ENCODE measurements at places on chromosomes 12 and 14.

- DNase-seq = no peak
These were observed 157.9 kb upstream of the FKBP4 start for GRCh38 chr12:2636741-2637340.

GRCh38 chr14:36054353-36055051, 122.0 kb downstream of the PTCSC3 start:
- no peak for DNase-seq

DNA sequence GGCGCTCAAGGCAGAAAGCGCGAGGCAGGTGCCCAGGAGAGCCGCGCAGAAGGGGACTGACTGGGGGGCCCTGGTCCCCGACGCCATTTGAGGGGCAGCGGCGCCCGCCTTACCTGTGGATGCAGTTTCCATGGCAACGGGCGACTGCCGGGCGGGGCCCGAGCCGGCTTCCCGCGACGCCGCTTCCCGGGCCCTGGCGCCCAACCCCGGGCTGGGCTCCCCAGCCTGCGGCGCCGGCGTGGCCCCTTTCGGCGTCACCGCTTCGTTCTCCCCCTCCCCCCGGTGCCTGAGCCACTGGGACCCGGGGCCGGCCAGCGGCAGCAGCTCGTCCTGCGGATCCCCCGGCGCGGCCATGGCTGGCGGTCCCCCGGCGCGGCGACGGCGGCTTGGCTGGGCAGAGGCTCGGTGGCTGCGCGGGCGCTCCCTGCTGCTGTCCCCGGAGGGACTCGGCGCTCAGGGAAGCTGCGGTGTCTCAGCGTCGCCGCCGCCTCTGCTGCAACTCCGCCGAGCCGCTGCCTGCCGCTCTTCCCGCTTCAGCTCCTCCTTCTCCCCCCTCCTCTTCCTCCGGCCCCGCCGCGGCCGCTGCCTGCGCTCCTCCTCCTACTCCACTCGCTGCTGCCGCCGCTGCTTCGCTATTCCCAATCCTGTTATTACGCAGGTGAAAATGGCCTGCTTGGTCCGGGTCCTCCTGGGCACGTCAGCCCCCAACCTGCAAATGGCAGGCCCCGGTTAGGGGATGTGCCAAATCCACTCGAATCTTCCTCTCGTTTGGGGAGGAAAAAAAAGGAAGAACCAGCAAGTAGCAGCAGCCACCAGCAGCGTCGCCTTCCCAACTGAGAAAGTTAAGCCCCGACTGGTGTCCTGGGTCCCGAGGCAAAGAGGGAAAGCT, at the start of gene RTN1:
Gene RTN1 (minus strand): TSS at position 500 of the 889 bp plus-strand sequence. CDS start 146 bp downstream, at position 354.
- DNase-seq = no peak

DNA sequence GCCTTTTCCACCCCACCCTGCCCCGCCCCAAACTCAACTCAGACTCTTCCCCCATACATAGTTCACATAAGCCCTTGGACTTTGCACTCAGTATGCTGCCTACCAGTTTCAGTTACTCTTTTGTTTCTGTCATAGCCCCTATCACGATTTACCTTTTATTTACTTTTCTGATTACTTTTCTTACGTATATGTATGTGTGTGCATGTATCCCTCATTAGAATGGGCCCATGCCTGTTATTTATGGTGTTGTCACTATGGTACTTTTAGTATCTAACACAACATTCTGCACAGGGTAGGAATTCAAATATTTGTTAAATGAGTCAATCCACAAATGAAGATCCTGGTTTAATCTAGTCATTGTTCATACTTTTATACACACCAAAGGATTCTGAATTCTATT, 16.5 kb upstream of the LUM start:
- no peak for DNase-seq

DNA sequence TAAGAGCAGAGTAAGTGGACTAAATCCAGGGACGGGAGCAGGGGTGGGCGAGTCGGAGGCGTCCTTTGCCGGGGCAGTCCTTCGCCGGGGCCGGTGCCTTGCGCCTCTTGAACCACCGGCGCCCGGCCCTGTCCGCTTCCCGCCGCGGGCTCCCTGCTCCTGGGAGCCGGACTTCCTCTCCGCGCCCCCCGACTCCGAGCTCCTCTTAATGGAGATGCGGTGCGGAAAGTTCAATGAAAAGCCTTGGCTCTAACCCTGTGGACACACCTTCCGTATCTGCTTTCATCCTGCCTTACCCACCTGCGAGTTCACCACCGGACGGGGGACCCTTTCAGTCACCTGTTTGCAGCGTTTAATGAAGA, 412 bp downstream of the FGFR1OP2 start:
- no peak for DNase-seq

- no peak for DNase-seq
These were observed 502.1 kb upstream of the FLRT2 start for GRCh38 chr14:85027681-85028370.

DNA sequence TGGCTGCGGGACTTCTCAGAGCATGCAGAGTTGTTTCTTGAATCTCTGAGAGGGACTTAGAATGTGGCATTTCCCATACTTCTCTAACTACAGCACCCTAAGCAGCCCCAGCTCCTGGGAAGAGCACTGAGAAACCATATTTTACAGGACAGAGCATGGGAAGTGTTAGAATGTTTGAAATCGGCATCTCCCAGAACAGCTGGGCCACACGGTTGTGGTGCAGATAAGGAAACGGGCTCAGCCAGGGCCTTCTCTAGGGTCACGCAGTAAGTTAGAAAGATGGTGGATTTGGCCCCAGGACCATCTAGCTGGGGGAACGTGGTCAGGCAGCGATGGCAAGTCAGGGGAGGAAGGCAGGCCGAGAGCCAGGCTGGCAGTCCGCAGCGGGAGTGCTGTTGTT, 10.5 kb upstream of the HHIPL1 start:
- no peak for DNase-seq

DNA sequence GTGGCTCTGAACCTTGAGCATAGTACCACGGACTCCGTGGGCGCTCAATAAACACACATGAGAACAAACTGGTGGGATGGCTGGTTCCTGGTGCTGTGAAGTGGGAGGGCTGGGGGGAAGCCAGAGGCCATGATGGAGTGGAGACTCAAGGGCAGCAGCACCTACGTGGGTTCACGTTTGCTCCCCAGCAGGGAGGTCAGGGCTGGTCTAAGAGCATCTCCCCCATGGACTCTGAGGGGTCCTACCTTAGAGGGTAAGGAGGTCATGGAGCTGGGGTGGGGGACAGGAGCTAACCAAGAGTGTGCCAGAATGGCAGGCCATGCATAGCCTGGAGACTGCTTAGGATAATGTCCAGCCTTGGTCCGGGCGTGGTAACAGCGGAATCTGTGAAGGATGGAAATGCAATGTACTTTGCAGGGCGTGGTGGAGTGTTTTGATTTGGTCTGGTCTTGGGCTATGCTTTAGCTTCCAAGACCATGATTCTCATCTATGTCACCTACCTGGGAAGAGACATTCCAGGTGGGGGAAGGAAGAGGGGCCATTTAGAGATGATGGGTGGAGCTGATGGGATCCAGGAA, 103.0 kb downstream of the PRMT8 start:
- DNase-seq = no peak

DNA sequence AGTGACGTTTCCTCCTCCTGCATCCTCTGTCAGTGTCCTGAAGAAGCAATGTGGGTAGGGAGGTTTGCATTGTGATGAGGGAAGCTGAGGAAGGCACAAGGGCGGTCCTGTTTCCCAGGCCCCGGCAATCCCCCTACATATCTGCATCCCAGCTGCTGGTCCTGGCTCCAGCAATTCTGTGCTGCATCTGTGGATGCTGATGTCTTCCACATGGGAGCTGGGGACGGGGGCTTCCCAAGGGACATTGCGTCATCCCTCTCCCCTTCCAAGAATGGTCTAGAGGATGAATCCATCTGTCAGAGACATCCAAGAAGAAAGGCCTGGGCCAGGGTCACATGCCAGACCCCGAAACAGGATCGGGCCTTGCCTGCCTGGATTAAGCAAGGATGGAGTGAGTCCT, 52.1 kb downstream of the TSPAN11 start:
- no peak for DNase-seq

GRCh38 chr12:24991209-24992049, 42.5 kb upstream of the BCAT1 start:
- peak; percentile 42 for DNase-seq

DNA sequence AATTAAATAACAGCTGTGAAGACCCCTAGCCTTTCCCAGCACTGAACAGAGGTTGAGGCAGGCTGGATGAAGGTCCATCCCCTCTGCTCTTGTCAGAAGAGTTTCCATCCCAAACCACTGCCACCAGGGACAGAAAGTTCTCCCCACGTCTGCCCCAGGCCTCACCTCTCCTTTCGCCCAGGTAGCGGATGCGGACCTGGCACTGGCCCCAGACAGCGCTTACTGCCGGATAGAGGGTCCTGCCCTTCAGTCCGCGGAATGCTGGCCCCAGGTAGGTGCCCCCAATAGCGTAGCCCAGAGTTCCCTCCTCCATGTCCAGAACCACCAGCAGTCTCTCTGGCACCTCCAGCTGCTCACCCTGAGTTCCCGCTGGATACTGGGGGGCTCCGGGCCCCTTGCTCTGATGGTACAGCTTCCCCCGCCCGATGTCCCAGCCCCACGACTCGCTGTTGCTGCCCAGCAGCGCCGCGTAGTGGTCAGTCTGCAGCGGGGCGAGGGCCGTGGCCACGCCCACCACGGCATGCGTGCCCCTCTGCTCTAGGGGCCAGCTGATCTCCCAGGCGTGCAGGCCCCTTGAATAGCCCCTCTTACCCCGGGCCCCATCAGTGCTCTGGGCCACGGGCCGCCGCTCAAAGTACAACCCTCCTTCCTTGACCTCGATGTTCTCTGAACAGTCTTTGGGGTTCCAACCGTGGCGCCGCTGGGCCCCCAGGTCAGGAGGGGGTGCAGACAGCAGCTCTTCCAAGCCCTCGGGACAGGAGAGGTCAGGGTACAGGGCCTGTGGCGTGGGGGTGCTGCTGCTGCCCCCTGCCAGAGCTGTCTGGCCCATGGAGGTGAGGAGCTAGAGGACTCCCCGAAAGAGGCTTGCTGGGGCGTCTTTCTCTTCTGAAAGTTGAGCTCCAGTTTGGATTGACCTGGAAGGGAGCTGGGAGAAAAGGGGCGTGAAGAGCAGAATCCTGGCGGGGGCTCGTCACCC, 742 bp downstream of the SPSB2 start:
- DNase-seq = no peak

GRCh38 chr12:102735104-102735503, 181.9 kb downstream of the PAH start:
- no peak for DNase-seq

DNA sequence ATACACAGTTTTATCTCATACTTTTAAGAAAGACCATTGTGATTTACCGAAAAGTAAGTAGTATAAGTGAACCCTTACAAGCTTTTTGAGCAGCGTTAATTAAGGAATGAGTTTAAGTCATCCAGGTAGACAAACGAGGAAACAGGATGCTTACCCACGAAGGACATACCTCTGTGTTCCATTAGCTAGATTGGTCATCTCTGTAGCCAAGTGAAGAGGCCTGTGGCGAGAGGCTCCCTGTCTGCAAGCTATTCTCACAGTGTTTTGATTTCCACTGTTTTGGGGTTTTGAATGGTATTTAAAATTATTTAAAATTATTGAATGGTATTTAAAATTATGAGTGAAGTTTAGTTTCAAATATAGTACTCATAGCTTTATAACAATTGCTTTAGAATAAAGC, 342.1 kb upstream of the RGS6 start:
- DNase-seq = no peak

- DNase-seq = no peak
These were observed 227.3 kb upstream of the DAAM1 start for GRCh38 chr14:58961045-58961731.

DNA sequence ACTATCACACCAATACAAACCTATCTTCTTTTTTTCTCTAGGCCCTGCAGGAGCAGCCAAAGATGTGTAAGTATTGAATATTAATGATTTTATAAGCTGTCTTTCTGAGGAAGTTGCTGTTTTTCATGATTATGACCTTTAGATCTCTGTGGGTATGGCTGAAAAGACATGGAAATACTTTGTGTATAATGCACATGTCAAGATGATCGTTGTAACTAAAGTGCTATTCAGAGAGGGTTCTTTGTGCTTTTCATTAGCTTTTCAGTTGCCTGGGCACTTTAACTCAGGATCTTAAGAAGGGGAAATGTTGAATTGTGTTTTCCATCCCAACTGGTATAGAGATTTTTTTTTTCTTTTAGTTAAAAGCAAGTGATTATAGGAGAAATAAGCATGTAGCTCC, 18.1 kb downstream of the C12orf75 start:
- DNase-seq = no peak

DNA sequence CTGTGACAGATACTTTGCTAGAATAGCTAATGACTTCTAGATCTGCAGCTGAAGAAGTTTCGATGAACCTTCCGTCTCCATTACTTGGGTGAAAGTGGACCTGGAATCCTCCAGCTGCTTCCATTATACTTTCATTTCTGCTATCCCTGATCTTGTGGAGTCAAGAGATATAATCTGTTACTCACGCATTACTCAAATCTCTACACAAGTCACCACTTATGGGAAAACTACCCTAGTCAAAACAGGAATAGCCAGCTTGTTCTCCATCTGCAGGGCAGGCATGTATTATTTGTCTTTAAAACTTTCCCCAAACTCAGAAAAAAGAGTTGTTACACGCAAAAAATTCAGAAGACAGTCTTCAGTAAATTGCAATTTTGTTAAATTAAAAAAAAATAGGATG, 2.8 kb upstream of the KTN1 start:
- DNase-seq = no peak

DNA sequence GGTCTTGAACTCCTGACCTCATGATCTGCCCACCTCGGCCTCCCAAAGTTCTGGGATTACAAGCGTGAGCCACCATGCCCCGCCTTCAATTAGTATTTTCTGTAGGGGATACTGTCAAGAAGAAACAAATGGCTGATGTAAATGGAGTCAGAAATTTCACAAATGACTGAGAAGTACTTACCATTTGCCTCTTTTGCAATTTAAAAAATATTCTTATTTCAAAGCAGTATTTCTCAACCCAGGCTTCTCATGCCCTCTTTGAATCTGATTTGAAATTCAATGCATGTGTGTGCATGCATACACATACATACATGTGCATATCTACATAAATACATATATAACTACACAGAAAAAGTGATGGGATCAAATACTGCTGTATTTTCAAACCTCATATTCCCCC, 4.4 kb downstream of the PSMA6 start:
- DNase-seq = no peak

DNA sequence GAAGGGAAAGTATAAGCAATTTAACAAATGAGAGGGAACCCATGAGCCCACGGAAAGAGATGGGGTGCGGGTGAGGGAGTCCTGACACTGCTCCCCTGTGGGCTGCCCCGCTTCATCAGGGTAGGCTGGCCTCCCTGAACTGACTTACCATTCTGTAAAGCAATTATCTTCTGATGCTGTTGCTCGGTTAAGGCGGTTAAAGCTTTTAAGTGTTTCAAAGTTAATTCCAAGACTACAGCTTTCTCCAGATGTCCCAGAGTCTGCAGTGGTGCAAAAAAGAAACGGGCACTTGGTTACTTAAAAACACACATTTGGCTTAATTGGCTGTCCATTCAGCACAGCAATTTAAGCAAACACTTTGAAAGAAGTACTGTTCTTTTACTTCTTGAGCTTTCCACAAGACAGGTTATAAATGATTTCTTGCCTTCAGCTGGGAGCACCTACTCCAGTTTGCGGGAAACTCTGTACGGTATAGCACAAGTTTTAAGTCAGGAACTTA, 1.3 kb downstream of the BHLHE41 start:
- DNase-seq = no peak

- DNase-seq = no peak
These were observed 811.7 kb downstream of the GALC start for GRCh38 chr14:87181288-87181687.
